ENCODE measurements at places on chromosomes 16 and 17. TPM values are rescaled to one million over a fixed set of nuclear protein-coding genes. Genes with fewer than 3 reads are reported as not detected.

RBFOX1 gene
- total RNA-seq = not detected

RAPGEFL1 gene
- total RNA-seq = 6.1 TPM

SKAP1 gene
- total RNA-seq = 33.9 TPM

DNA sequence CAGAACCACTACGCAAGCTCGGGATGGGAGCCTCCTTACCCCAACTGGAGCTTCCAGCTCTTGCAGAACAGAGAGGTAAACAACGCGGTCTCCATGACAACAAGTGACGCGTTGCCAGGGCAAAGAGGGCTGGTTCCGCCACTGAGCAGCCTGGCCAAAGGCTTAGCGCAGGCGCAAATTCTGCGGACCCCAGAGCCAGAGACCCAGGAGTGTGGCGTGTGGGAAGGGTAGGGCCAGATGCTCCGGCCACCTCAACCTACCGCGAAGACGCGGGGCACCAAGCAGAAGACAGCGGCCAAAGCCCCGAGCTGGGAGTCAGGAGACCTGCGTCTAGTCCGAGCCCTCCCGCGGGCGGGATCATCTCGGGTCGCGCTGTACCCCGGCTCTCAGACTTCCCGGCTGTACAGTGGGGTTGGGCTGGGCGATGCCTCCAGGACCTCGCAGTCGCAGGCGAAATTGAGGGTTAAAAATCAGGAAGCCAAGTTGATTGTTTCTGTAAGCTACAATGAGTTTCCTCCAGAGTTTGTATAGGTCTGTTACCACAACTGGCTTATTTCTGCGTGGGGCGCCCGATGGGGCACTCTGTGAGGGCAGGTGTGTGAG lies at the start of gene TEKT1:
Gene TEKT1, minus strand, starts transcription at position 69 of the 603 bp plus-strand sequence. CDS start 1,353 bp downstream, outside the sequence.
- DNase-seq = peak; percentile 51

- no peak for DNase-seq
Measured at GRCh38 chr17:18963126-18964017, 11.4 kb downstream of the SLC5A10 start.

DNA sequence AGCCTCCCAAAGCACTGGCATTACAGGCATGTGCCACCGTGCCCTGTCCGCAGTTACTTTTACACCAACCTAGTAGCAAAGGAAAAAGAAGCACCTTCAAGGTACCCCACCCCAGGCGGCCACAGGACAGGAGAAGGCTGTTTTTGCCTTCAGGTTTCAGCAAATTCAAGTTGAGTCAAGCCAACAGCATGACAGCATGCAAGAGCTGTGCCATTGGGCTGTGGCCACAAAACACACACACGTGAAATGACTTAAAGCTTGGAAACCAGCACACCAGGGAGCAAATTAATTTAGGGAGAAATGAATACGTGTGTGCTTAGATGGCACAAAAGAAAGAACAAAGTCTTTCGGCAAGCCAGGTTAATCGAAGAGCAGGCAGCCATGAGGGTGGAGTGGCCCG lies 39.7 kb downstream of the ERCC4 start:
- DNase-seq = no peak

DNA sequence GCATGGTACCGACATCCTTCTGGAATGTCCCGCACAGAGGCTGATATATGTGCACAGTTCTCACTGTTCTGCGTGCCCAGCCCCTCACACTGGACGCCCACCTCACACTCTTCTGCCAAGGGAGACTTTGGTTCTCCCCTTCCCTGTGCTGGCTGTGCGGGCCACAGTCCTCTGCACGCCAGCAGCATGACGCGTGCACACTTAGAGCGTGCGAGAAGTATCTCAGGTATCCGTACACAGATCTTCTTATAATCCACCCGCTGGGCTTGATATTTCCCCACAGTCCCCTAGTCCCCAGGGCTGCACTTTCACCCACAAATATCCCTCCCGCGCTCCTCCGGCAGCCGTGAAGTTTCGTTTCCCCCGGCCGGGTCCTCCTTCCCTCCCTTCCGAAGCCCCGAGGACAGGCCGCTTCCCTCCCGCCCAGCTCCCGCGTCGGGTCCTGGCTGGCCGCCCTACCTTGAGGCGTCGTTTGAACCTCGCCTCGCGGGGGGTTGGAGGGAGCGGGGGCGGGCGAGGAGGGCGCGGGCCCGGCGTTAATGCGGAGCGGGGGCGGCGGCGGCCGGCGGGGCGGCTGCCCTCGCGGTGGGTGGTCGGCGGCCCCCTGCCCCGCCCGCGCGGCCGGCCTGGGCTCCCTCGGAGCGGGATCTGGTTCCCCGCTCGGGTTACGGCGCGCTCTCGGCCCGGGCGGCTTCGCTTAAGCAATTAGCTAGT lies 5.0 kb upstream of the FOXF1 start:
- DNase-seq = no peak

DNA sequence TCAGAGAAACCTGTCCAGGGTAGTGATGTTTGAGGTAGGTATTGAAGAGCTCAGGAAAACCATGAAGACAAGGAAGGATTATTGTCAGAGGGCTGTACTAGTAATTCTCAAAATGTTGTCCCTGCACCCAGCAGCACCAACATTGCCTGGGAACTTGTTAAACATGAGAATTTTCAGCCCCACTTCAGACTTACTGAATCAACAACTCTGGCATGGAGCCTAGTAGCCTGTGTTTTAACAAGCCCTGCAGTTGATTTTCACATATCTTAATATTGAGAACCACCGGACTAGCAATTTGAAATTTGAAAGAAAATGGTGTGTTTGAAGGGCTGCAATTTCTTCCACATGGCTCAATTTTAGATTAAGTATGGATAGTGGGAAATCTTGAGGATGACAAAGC lies 2.8 kb upstream of the KIF2B start:
- DNase-seq = no peak

GRCh38 chr16:47358816-47359215 lies 102.0 kb downstream of the ITFG1 start:
- DNase-seq = no peak

DNA sequence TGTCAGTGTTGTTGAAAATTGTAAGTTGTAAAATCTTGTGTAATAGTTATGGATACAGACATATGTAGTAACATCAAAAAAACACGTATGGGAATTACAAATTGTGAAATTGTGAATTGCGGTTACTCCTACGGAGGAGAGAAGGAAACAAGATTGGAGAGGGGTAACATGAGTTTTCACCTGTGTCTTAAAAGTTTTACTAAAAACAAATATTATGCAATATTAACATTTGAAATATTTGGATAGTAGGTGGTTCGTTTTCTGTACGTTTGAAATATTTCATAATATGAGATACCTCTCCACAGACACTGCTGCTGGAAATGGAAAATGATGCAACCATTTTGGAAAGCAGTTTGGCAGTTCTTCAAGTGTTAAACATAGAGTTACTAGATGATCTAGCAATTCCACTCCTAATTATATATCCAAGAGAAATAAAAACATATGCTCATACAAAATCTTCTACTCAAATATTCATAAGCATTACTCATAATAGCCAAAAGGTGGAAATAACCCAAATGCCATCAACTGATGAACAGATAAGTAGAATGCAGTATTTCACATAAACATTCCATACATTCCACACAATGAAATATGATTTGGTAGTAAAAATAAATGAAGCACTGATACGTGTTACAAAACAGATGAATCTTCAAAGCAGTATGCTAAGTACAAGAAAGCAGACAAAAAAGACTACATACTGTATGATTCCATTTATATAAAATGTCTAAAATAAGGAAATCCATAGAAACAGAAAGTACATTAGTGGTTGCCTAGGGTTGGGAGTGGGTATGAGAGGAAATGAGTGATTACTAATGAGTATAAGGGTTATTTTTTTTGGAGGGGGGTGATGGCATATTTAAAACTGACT lies 40.7 kb upstream of the ABCA10 start:
- DNase-seq = no peak

DNA sequence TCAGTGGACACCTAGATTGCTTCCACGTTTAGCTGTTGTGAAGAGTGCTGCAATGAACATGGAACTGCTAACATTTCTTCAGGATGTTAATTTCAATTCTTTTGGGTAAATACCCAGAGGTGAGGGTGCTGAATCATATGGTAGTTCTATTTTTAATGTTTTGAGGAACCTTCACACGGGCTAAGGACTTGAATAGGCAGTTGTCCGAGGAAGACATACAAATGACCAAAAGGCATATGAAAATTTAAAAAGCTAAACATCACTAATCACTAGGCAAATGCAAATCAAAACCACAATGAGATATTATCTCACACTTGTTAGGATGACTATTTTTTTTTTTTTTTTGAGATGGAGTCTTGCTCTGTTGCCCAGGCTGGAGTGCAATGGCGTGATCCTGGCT lies 173.3 kb downstream of the PRKCB start:
- DNase-seq = no peak

GRCh38 chr16:31475946-31476302 lies 4.0 kb downstream of the TGFB1I1 start:
- DNase-seq = no peak

GRCh38 chr16:74224828-74225612 lies 71.6 kb upstream of the PSMD7 start:
- DNase-seq = no peak

- no peak for DNase-seq
Measured at GRCh38 chr16:67884684-67885083, at the start of gene NRN1L. Gene NRN1L, plus strand, starts transcription at chr16:67884885. Its CDS starts 19 bp downstream, at chr16:67884904.

DNA sequence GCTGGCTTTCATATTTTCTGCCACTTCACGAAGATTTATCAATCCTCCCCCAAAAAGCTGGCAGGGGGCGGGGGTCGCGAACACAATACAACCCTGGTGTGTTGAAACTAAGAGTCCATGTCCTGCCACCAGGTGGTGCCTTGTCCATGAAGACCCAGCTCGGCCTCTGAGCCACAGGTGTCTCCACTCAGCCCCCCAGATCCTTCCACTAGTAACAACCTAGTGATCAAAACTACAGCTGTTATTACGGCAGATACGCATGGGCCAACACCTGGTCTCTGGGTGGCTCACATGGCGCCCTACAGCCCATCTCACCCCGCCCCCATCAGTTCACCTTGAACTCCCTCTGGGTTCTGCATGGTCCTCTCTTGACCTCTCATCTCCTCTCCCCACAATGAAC lies 27.7 kb downstream of the USP7 start:
- no peak for DNase-seq

Data from activated T-cell treated with anti-CD3 and anti-CD28 coated beads, Interleukin-2, amount 50 U/mL, for 4 hours (primary cell).